Activated CD8-positive, alpha-beta memory T cell treated with anti-CD3 and anti-CD28 coated beads for 4 hours (primary cell): ENCODE measurements at places on chromosomes 4 and X.

GRCh38 chr4:154485127-154485773, 6.3 kb downstream of the DCHS2 start:
- no peak for DNase-seq

- DNase-seq = no peak
Measured at GRCh38 chr4:180566492-180566891, 1676.7 kb upstream of the TENM3 start.

GRCh38 chr4:88015659-88016295, 8.3 kb downstream of the PKD2 start:
- DNase-seq = no peak

GRCh38 chr4:170400361-170400760, 310.6 kb upstream of the AADAT start:
- no peak for DNase-seq

DNA sequence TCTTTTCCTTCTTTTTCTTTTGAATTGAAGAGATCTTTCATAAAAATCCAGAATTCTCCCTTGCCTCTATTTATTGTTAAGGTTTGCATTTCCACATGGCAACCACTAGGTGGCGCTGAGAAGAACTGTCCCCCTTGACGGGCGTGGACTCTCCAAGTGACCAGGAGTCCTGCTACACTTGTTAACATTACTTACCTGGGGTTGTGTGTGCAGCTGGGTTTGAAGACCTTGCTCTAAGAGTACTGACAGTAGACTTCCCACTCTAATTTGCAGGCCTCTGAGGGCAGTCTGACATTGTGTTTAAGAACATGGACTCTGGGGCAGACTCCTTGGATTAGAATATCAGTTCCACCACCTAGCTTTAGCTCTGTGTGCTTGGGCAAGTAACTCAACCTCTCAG, 52.8 kb downstream of the GPRIN3 start:
- DNase-seq = no peak

GRCh38 chrX:42123369-42123768, 200.0 kb upstream of the CASK start:
- no peak for DNase-seq

DNA sequence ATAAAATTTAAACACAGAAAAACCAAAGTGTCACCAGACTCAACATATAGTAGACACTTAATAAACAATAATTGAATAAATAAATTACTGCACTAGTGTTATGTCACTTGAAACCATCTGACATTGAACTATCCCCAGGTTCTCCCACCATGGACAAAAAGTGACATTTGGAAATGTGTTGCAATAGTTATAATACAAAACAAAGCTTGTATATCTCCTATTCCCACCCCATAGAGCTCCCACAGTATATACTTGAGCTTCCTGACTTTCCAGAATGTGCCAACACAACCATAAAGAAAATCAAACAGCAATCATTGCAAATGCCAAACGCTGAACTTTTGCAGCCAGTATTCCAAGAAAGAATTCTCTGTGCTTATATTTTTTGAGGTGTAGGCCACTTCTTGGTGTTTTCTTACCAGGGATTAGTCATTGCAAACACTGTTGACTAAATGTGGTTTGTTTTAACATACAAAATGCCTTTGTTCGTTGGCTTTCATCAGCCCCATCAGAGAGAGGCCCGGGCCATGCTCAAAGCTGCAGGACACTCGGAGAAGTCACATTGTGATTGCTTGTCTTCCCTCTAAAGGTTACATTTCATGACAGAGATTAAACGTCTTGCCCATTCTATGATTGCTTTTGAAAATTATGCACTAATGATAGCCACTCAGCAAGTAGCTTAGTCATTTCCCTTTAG, 33.8 kb downstream of the PPARGC1A start:
- DNase-seq = no peak

DNA sequence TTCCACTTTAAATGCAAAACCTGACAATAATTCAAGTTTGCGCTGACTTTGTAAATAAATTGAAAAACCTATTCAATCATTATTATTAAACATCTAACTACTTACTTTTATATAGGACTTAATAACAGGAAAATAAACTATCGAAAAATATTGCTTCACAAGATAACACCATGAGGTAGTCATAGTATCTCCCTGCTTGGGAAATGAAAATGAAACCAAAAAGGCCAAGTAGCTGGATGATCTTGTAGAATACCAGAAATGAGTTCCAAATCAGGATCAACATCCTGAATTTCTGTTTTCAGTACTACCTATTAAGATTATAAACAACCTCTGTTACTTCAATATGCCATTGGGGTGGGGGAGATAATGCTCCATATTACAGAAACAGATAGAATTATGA, 58.9 kb downstream of the CHIC2 start:
- DNase-seq = no peak

DNA sequence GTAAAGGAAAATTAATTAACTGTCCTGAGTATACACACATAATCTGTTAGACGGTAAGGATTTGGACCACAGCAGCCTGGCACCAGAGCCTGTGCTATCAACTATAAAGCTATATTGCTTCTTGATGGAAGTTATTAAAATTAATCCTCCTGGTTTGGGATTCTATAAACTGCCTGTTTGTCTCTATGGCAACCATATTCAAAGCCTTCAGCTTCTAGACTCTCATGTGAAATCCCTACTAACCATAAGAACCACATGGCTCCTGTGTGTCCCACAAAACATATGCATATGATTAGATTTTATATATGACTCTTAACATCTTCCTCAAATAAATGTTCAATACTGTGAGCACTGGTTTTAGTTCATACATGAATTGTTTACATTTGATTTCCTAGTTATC, 380.8 kb downstream of the ANKRD50 start:
- no peak for DNase-seq

DNA sequence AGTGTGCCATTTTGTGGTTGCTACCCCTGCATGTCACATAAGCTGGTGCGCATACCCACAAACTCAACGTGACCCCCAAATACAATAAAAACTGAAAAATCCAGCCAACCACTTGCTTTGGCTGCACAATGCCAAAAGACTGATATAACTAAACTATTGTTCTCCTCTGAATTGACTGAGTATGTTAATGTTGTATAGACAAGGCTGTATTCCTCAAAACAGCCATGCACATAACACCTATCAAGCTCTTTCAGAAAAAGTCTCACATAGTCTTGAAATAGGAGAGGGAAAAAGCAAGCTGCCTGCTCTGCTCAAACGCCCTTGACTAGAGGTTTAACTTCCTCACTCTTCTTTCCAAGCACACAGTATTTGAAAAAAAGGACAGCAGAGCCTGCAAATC, 126.4 kb upstream of the NOCT start:
- DNase-seq = no peak

DNA sequence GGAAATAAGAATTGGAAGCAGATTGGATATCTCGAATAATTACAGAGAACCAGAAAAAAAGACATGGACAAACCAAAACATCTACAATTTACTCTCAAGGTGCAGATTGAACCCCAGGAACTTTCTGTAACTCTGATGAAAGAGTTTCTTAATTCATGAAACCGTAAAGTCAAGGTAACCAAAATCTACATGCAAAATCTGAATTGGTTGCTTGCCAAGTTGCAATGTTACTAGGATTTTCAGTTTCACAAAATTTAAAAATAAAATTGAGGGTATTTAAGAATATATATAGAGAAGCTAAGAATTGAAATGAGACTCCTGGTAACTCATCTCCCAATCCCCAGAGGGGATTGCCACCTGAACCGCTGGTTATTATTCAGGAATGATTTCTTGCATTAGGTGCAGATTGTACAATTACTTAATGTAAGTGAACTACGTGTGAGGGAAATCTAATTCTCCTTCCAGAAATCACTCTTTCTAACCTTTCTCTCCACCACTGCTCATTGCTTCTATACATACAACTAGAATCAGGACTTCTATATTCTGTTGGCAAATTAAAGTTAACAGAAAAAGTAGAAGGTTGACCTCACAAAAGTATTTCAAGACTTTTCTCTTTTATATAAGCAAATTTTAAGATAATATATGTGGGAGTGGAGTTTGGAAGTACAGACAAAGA, 221.5 kb upstream of the NDST4 start:
- DNase-seq = no peak

GRCh38 chr4:26150948-26151347, 169.9 kb upstream of the RBPJ start:
- no peak for DNase-seq

GRCh38 chr4:20678400-20678799, 21.9 kb upstream of the PACRGL start:
- no peak for DNase-seq

GRCh38 chr4:94346541-94346940, 3.9 kb upstream of the HPGDS start:
- no peak for DNase-seq

- DNase-seq = no peak
Measured at GRCh38 chr4:87224141-87224923, 3.9 kb upstream of the KLHL8 start.

GRCh38 chrX:135434258-135435138, 12.8 kb downstream of the SMIM10L2A start:
- no peak for DNase-seq

DNA sequence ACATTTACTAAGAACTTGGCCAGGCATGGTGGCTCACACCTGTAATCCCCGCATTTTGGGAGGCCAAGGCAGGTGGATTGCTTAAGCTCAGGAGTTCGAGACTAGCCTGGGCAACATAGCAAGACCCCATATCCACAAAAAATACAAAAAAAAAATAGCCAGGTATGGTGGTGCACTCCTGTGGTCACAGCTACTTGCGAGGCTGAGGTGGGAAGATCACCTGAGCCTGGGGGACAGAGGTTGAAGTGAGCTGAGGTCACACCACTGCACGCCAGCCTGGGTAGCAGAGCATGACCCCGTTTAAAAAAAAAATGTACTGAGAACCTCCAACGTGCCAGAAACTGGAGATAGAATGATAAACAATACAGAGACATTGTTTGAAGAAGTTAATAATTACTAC, 8.0 kb downstream of the OPRPN start:
- no peak for DNase-seq

GRCh38 chr4:120083152-120083551, 16.5 kb upstream of the MAD2L1 start:
- DNase-seq = no peak
